Fibroblast of skin of back (primary cell): ENCODE measurements at places on chromosomes 5 and 9.

GRCh38 chr5:172830876-172831662 is 3.0 kb upstream of the ERGIC1 start:
- peak; percentile 72 for DNase-seq

GRCh38 chr5:119418606-119419100 is 33.6 kb upstream of the HSD17B4 start:
- DNase-seq = peak; percentile 63

GRCh38 chr9:115494393-115494792 is 376.4 kb upstream of the TNC start:
- DNase-seq = peak; percentile 85

GRCh38 chr5:131563434-131564228 is 71.4 kb downstream of the RAPGEF6 start:
- no peak for DNase-seq

DNA sequence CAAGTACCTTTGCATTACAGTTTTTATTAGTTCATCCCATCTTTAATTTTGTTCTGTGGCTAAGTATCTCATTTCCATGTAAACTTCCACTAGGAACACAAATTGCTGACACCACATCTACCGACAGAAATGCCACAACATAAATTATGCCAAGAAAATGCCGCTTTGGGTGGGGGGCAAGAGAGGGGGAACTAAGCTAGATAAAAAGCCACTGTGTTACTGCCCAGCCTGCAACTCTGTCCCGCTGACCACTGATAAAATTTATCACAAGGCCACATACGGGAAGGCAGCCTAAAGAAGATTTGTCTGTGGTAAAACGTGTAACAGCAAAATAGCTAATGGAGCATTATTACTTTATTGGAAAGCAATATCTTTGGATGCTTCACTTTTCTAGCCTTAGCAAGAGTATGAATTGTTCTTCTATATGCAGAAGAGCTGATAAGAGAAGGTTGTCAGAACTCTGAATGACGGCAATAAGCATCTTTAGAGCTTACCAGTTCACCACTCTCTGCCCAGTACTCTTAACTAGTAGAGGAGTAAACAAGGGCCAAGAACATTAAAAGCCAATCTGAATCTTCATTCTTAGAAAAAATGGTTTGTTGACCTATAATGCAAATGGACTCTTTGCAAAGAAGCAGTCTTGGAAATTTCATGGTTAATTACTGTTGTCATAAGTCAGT is 172.2 kb upstream of the MEF2C start:
- DNase-seq = no peak

DNA sequence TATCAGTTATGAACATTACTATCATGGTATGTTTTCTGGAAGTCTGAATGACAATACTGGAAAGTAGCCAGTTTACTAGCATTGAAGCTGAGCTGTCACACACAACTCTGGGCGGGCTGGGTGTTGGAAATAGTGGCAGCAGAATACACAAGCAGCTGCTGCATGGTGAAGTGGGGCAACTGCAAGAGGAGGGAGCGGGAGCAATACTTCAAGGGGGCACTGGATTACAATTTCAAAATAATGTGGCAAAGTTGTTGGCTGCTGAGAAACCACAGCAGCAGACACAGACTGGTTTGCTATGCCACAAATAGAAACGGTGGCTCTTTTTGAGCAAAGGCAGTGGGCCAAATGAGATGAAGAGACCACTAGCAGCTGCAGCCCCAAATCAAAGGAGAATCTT is 350.2 kb downstream of the KIAA0825 start:
- no peak for DNase-seq

DNA sequence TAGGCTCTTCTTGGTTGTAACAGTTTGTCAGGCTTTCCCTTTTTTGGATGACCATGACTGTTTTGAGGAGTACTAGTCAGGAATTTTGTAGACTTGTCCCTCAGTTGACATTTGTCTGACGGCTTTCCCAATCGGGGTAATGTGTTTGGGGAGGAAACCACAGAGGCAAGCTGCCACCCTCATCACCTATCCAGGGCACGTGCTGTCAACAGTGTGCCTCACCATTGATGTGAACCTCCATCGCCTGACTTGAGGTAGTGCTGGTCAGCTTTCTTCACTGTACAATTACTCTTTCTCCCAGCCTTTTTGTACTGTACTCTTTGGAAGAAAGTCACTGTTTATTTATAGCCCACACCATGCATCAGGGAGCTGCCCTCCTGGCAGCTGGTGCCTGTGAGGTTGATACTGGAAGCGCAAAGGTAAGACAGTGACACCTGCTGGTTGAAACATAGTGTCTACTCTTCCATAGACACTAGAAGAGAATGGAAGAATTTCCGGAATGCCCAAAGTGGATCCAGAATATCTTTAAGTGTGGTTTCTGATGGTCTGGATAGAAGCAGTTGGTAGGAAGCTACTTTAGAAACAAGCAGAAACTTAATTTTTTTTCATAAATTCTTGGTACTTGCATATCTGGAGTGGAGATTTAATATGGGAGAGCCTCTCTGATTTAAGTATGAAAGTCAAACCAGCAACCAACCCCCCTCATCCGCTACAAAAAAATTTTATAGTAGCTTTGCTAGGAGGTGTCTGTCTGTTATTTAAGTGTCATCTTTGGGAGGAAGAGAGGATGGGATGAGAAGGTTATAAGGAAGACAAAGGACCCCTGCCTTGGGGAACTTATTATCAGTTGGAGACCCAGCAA is 69.3 kb downstream of the SNX30 start:
- peak; percentile 73 for DNase-seq

GRCh38 chr5:160152287-160152686 is 33.0 kb upstream of the PWWP2A start:
- DNase-seq = no peak

DNA sequence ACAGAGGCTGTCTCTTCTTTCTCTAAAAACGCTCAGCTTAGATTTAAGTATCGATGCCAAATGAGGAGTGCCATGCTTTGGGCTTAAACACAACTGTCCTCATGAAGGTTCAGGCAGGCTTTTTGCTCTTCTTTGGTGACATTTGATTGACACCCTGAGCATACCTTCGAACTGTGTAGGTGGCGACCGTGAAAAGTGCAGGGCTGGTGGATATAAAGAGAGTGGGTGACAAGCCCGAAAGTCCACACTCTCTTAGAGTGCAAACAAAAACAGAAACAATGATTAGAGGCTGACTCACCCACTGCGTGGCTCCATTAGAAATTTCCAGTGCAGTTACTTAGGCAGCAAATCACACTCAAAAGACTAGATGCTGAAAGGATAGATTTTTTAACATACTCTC is 141.7 kb downstream of the SYK start:
- DNase-seq = peak; percentile 16

DNA sequence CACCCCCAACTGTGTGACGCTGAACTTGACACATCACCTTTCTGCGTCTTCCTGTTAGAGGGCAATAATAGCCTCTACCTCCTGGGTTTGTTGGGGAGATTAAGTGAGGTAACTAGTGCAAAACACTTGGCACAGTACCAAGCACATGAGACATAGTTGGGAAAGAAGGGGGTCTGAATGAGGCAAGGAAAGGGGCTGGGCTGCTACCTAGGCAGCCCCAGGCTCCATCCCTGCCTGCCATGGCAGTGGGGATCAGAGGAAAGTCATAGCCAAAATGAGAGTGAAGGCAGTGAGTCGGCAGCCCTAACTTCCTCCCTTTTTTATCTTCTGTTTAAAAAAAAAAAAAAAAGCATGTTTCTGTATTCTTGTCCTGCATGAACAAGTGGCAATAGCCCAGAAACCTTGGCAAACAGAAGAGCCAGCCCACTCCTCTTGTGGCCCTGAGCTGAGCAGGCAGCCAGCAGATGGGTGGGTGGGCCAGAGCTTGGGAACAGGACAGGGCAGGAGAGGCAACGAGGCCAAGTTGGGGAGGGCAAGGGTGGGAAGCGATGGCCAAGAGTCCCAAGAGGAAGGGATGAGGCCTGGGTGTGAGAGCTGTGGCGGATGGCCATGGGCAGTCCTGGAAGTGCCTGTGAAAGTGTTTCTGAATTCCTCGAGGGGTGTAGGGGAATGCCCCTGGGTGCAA is 11.4 kb downstream of the CAMK2A start:
- no peak for DNase-seq

DNA sequence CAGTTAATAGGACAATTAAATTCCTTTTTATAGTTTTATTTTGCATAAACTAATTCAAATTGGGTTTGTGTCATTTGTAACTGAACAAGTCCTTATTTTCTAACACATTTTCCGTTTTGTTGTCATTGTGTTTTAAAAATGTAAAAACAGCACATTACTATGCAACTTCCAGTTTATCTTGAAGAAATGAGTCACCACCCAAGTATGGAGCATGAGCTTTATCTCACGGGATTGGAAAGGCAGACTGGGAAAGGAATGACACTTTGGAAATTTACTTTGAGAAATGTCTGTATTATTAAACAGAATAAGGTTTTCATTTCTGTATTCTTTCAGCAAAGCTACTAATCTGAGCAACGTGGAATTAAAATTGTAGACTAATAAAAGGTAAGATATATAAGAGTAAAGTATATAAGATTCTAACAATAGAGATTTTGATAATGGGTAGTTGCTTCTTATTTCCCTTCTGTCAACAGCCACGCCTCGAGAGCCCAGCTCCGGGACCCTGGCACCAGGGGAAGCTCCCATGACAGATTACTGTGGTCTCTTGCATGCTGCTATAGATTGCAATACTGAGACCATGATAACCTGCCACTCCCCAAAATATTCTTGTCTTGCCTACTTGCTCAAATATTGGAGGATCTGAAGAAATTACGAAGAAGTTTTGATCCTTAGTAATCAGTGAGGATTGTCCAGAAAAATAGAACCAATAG is 433.1 kb downstream of the CHSY3 start:
- peak; percentile 89 for DNase-seq

- DNase-seq = no peak
Observed at GRCh38 chr9:13817754-13818278, 496.1 kb downstream of the NFIB start.

- DNase-seq = no peak
Observed at GRCh38 chr9:72984226-72984947, 31.5 kb upstream of the ALDH1A1 start.

DNA sequence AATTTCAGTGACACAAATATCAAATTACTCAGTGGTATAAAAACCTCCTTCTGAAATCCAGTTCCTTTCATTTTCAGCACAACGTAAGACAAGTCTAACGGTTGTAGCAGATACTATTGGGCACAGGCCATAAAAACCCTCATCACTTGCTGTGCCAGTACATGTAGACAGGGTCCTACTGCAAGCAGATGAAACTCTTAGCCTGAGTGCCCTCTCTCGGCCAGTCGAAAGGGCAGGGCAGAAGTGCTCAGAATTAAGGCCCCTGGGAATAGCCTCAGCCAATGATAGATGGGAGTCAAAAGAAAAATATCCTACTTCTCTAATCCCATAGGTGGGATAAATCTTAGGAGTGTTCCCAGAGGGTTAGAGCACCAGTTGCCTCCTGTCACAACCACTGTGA is 168.5 kb upstream of the FER start:
- no peak for DNase-seq

GRCh38 chr9:99155736-99156135 is 50.8 kb downstream of the TGFBR1 start:
- DNase-seq = no peak

DNA sequence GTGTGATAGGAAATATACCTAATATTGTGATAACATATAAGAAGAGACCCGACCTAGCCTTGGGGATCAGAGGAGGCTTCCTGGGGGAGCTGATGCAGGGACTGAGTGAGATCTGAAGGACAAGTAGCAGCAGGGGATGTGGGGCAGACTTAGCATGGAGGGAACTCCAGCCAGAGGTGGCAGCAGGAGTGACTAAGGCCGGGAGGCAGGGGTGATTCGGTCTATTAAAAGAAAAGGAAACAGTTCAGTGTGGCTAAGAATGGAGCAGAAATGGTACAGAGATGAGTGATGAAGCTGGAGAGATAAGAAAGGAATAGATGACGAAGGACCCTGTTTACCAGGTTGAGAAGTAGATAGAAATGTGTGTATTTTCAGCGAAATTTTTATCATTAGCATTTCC is 408.8 kb downstream of the ENC1 start:
- DNase-seq = peak; percentile 64

DNA sequence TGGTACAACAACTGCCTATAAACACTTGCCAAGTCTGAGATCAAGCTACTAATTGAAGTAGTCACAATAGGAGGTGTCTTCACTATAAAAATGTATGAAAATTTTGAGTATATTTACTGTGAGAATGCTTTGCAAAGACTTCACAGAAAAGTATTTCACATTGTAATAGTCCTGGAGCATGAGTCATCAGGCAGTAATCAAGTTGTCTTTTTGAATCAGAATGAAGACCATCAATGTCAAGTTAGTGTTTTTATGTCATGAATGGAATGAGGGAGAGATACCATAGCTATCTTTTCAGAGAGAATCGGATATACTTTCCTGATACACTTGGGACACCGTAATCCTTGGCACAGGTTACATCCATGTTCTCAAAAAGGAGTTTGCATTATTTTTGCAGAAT is 466.9 kb upstream of the ARRDC3 start:
- DNase-seq = peak; percentile 73

GRCh38 chr5:169873642-169874041 is 106.7 kb downstream of the INSYN2B start:
- DNase-seq = peak; percentile 33

DNA sequence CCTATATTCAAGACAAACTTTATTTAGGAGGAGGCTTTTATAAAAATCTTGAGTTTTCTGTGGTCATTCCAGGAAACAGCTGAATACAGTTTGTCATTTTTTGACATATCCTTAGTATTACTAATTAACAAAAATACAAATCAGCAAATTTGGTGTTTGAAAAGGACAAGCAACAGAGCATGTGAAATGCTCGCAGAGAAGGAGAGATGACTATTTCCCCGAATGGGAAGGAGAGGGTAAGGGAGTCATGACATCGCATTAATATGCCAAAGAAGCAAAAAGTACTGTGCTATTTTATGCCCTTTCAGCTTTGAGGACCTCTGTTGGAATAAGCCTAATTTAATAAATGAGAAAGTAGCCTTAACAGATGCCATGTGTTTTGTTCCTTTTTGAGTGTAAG is 1.8 kb downstream of the SMIM15 start:
- DNase-seq = no peak

- DNase-seq = no peak
Observed at GRCh38 chr5:167466992-167467391, 824.5 kb upstream of the WWC1 start.

DNA sequence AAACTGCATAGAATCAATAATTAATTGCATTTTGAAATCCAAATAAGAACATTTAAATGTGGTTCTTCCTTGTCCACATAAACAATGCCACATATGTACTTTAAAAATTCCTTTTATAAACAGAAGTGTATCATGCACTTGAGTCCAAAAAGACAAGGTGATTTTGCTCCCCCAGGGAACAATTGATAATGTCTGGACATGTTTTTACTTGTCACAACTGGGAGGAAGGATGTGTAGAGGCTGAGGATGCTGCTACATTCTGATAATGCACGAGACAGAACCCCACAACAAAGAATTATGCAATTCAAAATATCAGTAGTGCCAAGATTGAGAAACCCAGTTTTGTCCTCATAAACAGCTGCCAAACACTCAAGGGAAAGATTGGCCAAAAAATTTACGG is 181.1 kb upstream of the ISL1 start:
- no peak for DNase-seq

- no peak for DNase-seq
Observed at GRCh38 chr9:78921341-78921740, 624.4 kb downstream of the PSAT1 start.

GRCh38 chr5:61582205-61582820 is 250.3 kb downstream of the ZSWIM6 start:
- DNase-seq = peak; percentile 11
